ENCODE measurements at places on chromosomes 12 and 14.

DNA sequence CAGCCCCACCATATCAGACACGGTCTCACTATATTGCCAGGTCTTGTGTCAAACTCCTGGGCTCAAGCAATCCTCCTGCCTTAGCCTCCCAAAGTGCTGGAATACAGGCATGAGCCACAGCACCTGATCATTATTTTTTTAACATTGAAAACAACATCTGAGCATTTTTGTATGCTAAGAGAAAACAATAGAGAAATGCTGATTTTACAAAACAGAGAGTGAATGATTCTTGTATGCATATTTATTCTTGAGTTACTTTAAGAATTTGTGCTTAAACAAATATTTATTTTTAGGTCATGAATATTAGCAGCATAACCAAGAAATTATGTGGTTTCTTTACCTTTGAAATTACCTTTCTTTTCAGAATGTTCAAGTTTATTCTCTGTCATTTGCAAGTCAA, 81.8 kb upstream of the KITLG start:
- no peak for DNase-seq

DNA sequence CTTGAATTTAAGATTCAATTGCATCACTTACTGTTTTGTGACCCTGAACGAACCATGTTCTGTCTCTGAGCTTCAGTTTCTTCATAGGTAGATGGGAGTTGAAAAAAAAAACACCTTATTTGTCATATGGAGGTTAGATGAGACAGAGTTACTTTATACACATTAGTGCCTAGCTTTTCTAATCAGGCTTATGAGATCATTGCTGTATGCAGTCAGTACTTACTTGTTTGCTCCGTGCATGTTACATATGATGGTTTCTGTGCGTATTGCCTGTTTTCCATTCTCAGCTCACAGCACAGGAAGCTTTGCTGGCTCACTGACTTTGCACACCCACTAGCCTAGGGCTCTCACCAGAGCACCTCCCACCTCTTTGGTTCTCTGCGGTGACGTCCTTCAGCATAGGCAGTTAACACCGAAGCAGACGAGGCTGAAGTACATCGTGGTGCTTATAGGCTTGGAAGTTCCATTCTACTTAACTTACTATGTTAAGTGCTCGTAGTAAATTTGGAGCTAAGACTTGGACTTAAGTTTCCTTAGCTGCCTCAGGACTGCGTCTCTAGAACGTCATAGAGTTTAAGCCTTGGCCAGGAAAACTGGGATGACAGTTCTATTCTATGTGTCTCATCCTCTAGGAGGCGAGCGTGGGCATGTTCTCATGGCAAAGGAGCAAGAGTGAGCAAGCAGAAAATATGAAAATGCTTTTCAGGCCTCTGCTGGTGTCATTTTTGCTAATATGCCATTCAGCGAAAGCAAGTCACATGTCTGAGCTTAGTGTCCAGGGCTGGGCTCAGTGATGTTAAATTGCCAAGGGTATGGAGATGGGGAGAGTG, 57.3 kb downstream of the NRXN3 start:
- peak; percentile 28 for DNase-seq

GRCh38 chr12:46557539-46558373, 185.2 kb upstream of the SLC38A2 start:
- no peak for DNase-seq

GRCh38 chr14:96710060-96710666, 87.0 kb upstream of the VRK1 start:
- DNase-seq: no peak

DNA sequence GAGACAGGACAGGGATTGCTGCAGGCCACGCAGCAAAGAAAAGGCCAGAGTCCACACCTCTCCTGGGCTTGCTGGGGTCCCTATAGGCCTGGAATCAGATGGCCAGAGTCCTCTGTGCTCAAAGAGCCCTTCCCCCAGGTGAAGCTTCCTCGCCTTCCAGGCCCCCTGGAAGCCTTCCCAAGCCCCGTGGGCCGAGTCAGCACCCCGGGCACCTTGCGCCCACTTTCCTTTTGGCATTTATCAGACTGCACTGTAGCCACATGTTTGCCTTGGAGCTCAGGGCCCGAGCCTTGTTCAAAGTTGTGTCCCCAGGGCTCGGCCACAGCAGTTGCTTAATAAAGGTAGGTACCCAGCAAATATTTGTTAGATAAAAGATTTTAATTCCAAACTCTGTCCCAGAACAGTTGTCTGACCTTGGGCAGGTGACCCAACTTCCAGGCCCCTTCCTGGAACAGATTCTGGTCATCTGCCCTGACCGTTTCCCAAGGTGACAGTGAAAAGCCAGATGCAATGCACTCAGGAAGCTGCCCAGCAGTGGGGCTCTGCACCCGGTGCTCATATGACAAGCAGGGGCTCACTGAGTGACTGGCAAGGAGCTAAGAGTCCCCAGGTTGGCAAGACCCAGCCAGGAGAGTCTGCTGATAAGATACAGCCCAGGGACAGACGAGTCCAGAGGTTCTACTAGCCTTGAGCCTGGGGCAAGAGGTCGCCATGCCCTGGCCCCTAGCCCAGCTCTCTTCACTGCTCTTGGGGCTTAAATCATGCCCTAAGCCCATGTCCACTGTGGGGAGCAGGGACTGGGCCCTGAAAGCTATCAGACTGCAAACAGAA, 81.2 kb downstream of the PITPNM2 start:
- no peak for DNase-seq

DNA sequence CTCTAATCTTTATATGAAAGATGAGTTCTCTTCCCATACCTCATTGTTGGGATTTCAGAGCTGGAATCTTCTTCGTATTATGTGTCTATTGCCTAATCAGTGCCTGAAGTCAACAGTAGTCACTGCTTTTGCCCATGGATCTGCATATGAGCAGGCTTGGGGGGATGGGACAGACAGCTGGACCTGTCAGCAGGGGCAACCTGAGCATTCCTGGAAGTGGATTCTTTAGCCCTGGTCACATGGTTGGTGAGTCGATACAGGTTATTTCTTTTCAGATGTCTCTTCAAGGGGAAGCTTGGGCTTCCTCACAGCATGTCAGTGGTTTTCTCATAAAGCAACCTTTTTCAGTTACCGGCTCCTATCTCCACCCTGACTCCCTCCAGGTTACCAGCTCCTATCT, 97.3 kb upstream of the RBM19 start:
- DNase-seq: no peak

- no peak for DNase-seq
Measured at GRCh38 chr14:23546450-23547035, 5.0 kb downstream of the ZFHX2 start.

GRCh38 chr14:86940106-86940505, 1052.9 kb downstream of the GALC start:
- no peak for DNase-seq

DNA sequence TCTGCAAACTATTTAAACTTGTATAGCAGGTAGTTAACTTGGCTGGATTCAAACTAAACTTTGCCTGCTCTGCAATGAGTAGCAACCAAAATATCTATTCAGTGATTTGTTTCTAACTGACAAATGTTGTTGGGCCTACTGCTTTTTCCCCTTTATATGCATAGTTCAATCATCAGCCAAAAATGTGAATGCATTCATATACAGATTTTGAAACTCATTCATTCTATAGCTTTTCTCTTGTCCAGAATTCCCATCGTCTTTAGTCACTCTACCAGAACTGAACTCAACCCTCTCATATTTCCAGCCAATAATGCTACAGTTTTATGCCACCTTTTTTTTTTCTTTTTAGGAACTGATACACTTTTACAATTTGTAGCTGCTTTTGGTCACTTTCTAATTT, 599.8 kb downstream of the RPL10L start:
- DNase-seq: no peak

DNA sequence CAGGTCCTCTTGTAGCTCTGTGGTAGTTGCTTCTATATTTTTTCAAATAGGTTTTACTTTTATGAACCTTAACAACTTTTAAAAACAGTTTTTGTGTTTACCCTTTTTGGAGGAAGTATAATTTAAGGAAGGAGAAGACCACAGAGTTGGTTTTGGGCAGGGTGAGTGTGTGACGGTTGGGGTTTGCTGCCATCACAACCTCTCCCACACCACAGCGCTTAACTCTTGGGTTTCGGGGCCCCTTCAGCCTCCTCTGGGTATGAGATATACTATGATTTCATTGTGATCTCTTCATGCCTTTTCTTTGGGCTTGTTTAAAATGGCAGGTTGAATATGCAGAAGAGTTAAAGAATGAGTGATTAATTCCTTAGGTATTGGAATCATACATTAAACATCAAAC, 228.7 kb upstream of the CRY1 start:
- no peak for DNase-seq

DNA sequence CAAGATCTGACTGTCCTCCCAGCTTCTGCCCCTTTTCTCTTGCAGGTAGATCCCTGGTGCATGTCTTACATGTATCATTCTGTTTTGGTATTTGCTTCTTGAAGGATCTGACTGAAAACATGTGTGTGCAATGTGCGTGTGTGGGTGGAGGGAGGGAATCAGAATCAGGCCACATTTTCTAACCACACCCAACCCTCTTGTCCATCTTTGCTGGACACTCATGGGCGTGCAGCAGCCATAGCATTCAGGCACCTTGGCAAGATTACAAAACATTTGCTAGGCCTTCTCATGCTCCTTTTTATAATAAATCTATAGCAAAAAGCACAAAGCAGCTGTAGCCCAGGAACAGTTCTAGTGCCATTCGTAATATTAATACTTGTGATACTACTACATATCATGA, 233.6 kb upstream of the E2F7 start:
- DNase-seq: no peak
